DMS 273 treated with DMSO at 0.1 percent for 48 hours (cell line): ENCODE measurements at places on chromosomes 5 and 9.

GRCh38 chr5:12615141-12615820 lies 711.0 kb upstream of the CTNND2 start:
- DNase-seq: no peak

DNA sequence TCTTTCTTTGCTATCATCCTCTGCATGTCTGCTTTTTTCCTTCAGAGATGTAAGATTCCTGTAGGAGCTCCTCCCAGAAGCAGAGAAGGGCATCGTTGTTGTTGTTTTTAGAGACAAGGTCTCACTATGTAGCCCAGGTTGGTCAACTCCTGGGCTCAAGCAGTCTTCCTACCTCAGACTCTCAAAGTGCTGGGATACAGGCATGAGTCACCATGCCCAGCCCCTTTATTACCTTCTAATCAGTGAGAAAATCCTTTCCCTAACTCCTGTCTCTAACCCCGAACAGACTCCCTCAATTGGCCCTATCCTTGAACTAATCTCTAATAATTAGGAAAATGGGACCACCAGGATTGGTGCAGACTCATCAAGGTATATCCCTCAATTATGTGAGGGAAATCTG lies 64.4 kb downstream of the GALNT10 start:
- no peak for DNase-seq

GRCh38 chr9:125438506-125439433 lies 177.1 kb downstream of the GAPVD1 start:
- DNase-seq: no peak

DNA sequence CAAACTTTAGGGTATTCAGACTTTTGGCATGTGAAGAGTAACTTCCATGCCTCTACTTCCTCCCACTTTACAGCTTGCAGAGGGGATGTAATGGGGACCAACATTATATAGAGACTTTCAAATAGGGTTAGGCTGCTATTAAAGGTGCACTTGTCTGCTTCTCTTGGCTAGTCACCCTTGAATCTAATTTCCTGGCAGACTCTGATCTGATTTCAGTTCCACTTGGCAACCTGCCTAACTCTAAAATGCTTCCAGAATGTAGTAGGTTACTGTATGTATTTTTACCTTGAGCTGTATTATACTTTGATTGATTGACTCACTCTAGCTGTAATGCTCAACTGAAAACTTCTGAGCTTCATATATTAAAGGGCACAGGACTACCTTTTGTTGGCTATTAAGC lies 693.4 kb downstream of the KCTD16 start:
- DNase-seq: no peak

DNA sequence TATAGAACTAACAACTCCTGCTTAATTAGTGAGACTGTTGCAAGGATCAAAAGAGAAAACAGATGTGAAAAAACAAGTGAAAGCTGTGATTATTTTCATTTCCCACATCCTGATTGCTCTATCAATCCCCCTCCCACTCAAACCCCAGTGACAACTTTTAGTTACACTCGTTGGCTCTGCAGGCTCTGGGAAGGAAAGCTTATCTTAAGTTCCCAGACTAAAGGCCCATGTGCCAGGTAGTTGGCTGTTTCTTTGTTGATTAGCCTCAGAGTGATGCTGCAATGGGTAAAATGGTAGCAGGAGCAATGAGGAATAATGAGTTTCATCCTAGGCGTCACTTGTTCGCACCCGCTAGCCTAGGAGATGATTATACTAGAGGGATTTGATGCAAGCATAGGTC lies 133.3 kb upstream of the IFNE start:
- no peak for DNase-seq

- DNase-seq: no peak
These were observed 44.4 kb upstream of the ELOVL7 start for GRCh38 chr5:60888359-60889061.

DNA sequence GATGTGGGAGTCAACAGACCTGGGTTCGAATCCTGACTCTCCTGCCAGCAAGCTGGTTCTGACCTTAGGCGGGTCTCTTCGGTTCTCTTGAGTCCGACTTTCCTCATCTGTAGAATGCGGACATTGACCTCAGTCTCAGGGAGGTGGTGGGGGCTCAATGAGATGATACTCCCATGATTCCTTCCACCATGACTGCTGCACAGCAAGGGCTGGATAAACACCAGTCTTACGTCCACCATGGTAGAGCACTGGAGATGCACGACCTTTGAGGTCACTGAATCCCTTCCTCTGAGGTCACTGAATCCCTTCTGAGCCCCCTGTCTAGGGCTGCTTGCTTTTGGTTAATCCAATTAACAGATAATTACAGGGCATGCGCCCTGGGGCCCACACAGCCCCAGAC lies 12.5 kb upstream of the SMIM23 start:
- DNase-seq: no peak

DNA sequence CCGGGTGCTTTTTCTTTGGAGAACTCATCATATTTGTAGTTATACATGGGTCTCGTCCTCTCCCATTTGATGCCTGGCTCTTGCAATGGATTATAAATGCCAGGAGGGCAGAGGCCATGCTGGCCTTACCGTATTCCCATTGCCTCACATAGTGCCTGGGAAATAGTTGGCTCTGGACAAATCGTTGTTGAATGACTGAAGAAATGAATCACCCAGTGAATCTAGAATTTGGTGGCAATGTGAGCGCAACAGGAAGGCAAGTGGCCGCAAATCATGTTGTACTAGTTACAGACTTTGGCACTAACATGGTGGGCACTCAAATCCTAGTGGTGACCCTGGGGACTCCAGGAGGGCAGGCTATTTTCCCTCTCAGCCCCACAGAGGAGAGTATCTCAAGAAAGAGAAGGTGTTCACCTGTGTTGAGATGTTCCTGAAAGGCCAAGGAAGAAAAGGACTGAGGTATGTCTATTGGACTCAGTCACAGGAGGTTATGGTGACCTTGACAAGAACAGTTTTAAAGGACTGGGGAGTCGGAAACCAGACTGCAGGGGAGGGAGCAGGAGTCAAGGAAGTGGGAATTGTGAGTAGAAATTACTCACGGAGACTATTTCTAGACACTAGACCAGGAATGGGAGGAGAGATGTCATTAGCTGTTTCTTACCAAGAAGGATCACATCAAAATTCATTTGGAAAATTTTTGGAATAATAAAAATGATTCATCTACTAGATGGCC lies 61.7 kb upstream of the COL15A1 start:
- DNase-seq: no peak

- no peak for DNase-seq
These were observed 22.2 kb upstream of the CEP78 start for GRCh38 chr9:78213712-78214111.

GRCh38 chr5:159458217-159458711 lies 128.0 kb upstream of the IL12B start:
- no peak for DNase-seq

DNA sequence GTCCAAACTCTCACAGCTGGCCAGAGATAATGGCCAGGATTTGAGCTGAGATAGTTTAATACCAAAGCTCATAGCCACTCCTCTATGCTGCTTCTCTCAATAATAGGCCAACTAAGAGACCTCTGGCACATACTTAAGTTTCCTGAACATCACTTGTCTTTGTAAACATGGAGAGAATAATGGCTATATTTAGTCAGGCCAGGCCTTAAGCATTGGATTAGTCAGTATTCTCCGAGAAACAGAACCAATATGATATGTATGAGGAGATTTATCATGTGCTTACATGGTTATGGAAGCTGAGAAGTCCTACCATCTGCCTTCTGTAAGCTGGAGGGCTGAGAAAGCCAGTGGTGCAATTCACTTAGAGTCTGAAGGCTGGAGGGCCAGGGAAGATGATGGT lies 45.4 kb downstream of the CFAP95 start:
- DNase-seq: no peak

- DNase-seq: no peak
These were observed 193.5 kb downstream of the PLK2 start for GRCh38 chr5:58266402-58266801.

- DNase-seq: no peak
These were observed 116.1 kb upstream of the IL6ST start for GRCh38 chr5:56110646-56111403.

DNA sequence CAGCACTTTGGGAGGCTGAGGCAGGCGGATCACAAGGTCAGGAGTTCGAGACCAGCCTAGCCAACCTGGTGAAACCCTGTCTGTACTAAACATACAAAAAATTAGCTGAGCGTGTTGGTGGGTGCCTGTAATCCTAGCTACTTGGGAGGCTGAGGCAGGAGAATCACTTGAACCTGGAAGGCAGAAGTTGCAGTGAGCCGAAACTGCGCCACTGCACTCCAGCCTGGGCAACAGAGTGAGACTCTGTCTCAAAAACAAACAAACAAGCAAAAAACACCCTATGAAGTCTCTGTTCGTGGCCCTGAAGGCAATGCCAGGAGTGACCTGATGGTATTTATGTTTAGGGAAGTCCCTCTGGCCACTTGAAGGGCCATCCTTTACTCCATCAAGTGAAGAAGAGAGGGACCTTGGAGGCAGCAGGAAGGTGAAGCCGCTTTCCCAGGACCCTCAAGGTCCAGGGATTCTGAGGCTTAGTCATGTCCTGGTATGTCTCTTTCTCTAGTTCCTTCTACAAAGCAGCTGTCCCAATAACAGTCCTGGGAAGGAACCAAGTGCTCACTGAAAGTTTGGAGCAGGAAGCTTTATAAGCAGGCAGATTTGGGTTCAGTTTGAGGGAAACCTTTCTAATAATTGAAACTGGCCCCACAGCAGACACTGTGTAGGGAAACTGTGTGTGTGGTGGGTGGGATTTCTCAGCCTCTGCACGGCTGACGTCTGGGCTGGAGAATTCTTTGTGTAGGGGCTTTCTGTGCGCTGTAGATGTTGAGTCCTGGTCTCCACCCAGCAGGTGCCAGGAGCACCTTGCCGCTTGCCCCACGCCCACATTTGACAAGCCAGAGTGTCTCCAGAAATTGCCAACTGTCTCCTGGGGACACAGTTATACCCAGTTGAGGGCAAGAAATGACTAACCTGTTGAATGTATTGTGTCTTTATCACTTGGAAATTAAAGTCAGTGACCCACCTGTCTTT lies 12.5 kb downstream of the PHF2 start:
- no peak for DNase-seq

DNA sequence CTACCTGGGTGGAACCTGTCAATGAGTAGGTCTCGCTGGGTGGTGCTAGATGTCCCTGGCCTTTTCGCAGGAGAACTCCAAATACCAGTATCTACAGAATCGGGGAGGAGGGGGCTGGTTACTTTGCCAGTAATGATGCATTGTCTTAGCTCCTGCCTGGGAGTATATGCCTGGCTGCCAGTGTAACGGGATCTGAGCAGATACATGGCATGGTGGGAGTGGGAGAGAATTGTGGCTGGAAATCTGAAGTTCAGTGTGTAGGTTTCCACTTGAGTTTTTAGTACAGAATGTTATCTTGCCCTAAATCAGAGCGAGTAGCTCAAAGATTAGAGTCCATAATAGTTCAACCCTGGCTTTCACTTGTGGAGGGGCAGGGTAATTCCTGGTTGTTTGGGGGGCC lies 38.0 kb upstream of the FANCC start:
- DNase-seq: no peak

GRCh38 chr9:17882688-17883594 lies 304.1 kb downstream of the SH3GL2 start:
- DNase-seq: no peak

GRCh38 chr9:70954126-70954525 lies 167.3 kb downstream of the TRPM3 start:
- DNase-seq: no peak

DNA sequence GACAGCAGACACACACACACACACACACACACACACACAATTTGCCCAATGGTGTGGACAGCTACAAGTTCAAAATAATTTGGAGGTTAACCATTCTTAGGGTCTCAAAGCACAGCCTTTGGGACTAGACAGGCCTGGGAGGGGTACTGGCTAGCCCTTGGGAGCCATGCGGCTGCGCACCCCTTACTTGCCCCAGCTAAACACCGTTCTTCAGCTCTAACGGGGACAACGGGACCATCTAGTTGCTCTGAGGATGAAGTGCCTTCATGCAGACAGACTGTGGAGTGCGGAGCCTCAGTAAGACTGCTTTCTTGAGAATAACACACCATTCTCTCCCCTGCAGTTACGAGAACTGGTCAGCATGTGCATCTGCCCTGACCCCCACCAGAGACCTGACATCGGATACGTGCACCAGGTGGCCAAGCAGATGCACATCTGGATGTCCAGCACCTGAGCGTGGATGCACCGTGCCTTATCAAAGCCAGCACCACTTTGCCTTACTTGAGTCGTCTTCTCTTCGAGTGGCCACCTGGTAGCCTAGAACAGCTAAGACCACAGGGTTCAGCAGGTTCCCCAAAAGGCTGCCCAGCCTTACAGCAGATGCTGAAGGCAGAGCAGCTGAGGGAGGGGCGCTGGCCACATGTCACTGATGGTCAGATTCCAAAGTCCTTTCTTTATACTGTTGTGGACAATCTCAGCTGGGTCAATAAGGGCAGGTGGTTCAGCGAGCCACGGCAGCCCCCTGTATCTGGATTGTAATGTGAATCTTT lies 64.6 kb downstream of the PSMB7 start:
- DNase-seq: no peak

- DNase-seq: no peak
These were observed 2.7 kb downstream of the NRG2 start for GRCh38 chr5:140040358-140040757.

- no peak for DNase-seq
These were observed 303.1 kb downstream of the DMRT2 start for GRCh38 chr9:1353291-1353690.

GRCh38 chr9:114906922-114907571 lies 23.3 kb downstream of the TNFSF8 start:
- DNase-seq: no peak

DNA sequence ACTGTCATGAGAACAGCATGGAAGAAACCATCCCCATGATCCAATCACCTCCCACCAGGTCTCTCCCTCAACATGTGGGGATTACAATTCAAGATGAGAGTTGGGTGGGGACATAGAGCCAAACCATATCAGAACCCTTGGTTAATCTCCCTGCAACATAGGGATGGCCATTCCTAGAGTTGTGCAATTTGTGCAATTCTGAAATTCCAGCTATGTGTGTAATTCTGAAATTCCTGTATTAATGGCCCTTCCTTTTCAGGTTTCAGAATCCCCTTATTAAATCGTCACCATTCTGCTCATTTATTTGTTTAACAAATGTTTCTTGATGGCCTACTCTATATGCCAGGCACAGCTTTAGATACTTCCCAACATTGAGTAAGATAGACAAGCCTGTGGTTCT lies 282.6 kb downstream of the SMARCA2 start:
- DNase-seq: no peak

DNA sequence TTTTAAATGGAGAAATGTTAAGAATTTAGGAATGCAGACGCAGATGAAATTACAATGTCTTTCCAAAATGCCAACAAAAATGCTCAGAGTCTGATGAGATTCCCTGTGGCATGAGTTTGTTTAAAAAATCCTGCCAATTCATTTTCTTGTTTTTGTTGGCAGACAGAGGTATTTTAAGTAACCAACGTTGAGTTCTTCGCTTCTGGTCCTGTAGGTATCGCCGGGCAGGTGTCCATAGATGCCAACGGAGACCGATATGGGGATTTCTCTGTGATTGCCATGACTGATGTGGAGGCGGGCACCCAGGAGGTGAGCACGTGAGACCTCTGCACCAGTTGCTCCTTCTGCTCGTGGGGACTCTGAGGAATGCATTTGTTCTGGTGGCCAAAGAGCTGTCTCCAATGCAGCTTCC lies 69.4 kb downstream of the NPR3 start:
- no peak for DNase-seq

- DNase-seq: no peak
These were observed 38.9 kb downstream of the LPAR1 start for GRCh38 chr9:110999379-110999778.

- no peak for DNase-seq
These were observed 12.0 kb downstream of the PRRX2 start for GRCh38 chr9:129677456-129677855.
